Suppressor macrophage treated with lipopolysaccharide for 4 hours (primary cell): ENCODE measurements at places on chromosomes 13 and 19.

DNA sequence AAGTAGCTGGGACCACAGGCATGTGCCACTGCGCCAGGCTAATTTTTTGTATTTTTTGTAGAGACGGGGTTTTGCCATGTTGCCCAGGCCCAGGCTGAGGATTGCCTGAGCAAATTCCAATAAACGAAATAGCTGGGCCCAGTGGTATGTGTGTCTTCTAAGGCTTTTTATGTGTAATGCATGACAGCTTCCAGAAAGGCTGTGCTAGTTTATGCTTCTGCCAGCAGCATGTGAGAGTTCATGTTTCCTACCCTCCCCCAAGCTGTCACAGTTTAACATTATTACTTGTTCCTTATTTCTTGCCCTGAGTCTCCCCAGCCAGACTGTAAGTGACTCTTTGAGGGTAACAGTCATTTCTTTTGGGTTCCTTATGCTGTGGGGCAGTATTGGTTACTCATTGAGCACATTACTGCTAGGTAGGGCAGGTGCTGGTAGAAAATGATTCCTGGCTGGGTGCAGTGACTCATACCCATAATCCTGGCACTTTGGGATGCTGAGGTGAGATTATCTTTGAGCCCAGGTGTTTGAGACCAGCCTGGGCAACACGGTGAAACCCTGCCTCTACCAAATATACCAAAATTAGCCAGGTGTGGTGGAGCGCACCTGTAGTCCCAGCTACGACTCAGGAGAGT is 13.6 kb downstream of the GPATCH1 start:
- no peak for DNase-seq

GRCh38 chr19:54921082-54921481 is 15.1 kb downstream of the NCR1 start:
- DNase-seq: no peak

GRCh38 chr13:50697746-50698539 is 145.5 kb downstream of the DLEU7 start:
- no peak for DNase-seq

- no peak for DNase-seq
These were observed 13.9 kb downstream of the VSTM2B start for GRCh38 chr19:29539670-29540069.

DNA sequence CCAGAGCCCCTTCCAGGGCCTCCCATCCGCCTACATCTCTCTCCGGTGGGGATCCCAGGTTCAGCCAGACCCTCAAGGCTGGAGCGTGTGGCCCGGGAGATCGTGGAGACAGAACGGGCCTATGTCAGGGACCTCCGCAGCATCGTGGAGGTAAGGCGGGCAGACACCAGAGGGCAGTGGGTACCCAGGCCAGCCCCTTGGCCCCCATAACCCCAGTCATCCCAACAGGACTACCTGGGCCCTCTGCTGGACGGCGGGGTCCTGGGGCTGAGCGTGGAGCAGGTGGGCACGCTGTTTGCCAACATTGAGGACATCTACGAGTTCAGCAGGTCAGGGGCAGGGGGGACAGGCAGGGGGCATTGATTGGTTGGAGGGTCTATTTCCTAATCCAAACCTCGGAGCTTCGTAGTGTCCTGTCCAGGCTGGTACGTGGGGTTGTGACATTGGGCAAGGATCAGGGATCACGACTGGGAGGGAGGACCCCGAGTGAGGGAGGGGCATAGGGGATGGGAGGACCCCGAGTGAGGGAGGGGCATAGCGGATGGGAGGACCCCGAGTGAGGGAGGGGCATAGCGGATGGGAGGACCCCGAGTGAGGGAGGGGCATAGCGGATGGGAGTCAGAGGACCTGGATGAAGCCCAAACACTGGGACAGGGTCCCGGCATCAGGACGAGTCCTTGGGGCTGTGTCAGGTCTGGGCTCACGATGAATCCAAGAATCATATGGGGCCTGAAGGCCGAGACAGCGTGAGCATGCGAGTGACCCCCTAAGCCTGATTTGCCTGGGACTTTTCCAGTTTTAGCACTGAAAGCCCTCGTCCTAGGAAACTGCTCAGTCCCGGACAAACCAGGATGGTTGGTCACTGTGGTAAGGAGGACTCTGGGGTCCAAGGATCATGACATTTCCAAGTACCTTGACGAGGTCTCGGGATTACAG is 2.9 kb downstream of the PLEKHG2 start:
- no peak for DNase-seq

- DNase-seq: peak; percentile 42
These were observed 28.2 kb upstream of the GPI start for GRCh38 chr19:34336781-34337271.

GRCh38 chr19:10920781-10921180 is 7.7 kb downstream of the YIPF2 start:
- no peak for DNase-seq

DNA sequence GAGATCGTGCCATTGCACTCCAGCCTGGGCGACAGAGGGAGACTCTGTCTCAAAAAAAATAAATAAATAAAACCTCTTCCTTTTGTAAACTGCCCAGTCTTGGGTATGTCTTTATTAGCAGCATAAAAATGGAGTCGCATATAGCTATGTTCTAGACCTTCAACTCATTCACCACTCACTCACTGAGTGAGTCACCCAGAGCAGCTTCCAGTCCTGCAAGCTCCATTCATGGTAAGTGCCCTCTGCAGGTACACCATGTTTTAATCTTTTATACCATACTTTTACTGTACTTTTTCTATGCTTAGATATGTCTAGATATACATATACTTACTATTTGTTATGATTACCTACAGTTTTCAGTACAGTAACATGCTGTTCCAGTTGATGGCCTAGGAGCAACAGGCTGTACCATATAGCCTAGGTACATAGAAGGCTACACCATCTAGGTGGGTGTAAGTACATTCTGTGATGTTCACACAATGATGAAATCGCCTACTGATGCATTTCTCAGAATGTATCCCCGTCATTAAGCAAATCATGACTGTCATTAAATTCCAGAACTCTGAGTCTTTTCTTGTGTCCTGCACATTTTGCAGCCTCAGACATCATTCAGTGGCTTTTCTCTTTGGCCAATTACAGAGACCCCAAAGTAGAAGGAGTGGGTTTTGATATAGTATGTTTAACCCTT is 13.7 kb upstream of the FARP1 start:
- DNase-seq: no peak

DNA sequence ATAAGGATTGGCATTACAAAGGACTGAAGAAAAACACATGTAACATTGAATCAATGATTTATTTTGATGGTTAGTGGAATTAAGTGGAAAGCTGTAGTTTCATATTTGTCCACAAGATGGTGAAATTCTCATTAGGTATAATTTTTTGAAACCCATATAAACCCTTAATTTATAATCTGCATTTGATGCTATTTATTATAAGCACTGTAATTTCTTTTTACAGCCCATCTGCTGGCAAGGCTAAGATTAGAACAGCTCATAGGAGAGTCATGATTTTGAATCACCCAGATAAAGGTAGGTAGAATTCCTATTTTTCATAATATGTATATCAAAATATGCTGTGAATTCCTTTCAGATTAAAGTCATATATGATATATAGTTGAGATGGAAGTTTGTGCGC is 62.2 kb downstream of the DNAJC15 start:
- peak; percentile 51 for DNase-seq

GRCh38 chr13:100984085-100984705 is 309.6 kb upstream of the TMTC4 start:
- no peak for DNase-seq

- no peak for DNase-seq
These were observed 228.8 kb upstream of the STARD13 start for GRCh38 chr13:33514362-33514761.

- DNase-seq: no peak
These were observed 107.1 kb downstream of the UBL3 start for GRCh38 chr13:29743201-29743786.

GRCh38 chr13:20519875-20520274 is 5.8 kb downstream of the CRYL1 start:
- DNase-seq: no peak

DNA sequence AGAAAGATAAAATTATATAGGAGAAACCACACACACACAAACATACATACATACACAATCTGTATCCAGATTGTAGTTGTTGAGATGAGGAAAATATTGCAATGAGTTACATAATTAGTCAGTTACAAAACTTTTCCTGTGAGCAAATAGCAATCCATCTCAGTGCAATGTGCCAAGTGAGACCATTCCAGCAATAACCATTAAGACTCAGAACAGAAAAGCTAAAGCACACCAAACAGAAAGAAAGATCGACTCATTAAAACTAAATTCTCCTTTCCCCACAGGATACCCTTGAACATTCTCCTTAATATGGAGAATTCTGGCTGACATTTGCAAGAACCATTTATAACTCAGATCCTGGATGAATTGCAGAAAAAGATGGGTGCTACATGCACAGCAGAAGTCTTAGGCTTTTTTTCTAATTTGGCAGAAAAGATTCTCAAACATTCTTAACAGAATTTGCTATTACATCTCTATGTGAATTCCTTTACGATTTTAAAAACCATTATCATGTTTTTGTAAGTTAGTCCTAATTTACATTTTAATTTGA is 1341.2 kb upstream of the SPRY2 start:
- no peak for DNase-seq

DNA sequence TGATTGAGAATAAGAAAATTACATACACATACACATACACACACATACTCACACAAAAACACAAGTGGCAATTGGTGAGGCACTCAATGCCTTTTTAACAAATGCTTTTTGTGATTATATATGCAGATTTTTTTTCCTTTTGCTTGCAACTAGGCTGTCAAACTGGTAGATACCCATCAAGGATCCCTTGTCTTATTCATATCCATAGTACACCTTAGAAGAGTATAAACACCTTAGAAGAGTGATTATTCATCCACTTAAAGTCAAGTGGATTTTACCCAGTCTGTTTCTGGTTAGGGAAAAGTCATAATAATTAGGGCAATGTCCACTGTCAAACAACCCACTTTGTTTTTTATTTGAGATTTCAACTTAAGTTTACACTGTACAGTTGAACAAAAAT is 1773.4 kb upstream of the MIR17HG start:
- DNase-seq: no peak

- no peak for DNase-seq
These were observed 2.4 kb downstream of the LNX2 start for GRCh38 chr13:27617881-27618321.

- DNase-seq: no peak
These were observed 441.5 kb upstream of the SPRY2 start for GRCh38 chr13:80782441-80782840.

GRCh38 chr19:56933014-56933705 is 92.6 kb upstream of the PEG3 start:
- DNase-seq: no peak

- peak; percentile 29 for DNase-seq
These were observed 39.7 kb downstream of the GJA3 start for GRCh38 chr13:20121159-20121525.

DNA sequence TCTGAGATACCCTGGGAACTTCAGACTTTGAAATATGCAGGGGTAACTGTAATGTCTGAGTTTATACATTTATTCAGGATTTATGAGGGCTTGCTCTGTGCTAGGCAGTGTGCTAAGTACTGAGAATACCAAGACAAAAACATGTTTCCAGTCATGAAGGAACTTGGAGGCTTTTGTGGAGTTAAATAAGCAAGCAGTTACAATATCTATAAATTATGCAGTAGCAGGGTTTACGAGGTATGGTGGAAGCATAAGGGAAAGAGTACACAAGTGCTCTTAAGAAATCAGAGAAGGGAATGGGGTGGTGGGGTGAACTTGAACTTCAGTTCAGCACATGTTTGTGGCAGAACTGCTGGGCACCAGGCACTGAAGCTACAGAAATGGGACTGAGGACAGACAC is 28.0 kb downstream of the MAB21L1 start:
- no peak for DNase-seq

DNA sequence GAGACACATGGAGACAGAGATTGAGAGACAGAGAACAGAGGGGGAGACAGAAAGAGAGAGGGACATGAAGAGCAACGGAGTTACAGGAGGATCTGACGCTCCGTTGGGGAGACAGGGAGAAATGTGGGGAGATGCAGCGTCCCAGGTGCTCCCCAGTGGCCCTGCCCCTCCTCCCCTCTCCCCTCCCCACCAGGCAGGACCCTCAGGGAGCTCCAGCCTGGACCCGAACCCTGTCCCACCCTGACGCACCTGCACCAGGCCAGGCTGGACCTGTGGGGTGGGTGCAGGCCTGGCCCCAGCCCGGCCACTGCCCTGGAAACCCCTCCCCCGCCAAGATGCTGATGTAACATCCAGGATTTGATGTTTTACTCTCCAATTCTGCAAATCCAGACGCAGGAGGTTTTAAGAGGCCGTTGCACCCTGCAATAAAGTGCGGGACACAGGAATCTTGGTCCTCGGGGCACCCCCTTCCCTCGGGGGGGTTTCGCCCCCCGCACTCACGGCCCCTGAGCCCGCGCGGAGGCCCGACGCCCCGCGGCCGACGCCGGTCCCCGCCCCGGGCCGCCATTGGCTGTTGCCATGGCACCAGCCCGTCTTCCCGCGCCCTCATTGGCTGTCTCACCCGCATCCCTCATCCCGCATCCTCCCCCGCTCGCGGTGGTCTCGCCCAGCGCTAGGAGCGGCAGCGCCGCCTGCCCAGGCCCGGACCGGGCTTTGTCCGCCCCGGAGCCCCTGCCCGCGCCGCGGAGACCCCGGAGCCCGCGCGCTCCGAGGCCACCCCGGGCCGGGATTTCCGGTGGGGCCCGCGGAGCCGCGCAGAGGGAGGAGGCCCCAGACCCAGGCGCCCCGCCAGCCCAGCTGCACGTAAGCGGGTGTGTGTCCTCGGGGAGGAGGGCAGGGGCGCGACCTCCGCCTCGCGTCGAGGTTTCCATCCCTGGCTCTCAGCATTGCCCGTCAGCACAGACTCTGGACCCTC is at the start of gene APC2:
APC2 (plus strand) TSS at position 655 of the 976 bp plus-strand sequence. CDS start 2,881 bp downstream, outside the sequence.
- DNase-seq: peak; percentile 25

- DNase-seq: no peak
These were observed 68.3 kb downstream of the WTIP start for GRCh38 chr19:34549833-34550232.

DNA sequence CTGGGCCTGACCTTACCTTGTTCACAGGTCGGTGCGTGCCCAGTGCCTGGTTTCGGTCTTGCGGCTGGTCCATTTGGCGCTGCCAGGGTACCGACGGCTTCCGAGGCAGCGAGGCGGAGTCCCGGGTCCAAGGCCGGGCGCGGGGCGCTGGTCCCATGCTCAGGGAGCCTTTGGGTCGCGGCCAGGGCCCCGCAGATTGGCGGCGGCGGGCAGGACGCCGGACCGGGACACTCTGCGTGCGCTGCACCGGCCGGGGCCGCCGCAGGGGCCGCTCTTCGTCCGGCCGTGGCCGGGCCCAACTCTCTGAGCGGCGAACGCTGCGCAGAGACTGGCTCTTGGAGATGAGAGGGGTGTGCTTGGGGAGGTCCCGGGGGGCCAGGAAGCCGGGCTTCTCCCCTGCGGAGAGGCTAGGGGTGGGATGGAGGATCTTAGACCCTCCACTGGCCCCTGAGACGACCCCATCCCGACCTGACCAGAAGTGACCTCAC is 3.4 kb upstream of the WIZ start:
- DNase-seq: no peak

GRCh38 chr13:53778937-53779336 is 750.3 kb downstream of the OLFM4 start:
- DNase-seq: no peak

DNA sequence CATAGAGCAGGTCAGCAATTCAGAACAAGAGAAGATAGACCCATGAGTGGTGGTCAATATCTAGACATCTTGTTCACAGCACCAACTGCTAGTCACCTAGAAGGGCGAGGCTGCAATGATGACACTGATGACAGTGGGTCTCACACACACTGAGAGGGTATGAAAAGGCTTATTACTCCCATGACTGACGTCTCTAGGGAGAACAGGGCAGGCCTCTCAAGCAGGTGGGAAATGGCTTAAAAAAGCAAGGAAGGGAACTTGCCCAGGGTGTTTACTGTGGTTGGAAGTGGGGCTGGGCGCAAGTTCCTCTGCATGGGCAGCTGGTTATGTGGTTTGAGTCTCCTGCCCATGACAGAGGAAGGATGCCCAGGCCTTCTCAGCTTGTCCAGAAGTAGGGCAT is 33.8 kb downstream of the ZNF44 start:
- DNase-seq: no peak
